ENCODE measurements at places on chromosomes 11 and 22.

GRCh38 chr11:58289266-58289665 lies 21.2 kb upstream of the OR10W1 start:
- DNase-seq, result no peak

GRCh38 chr11:75782540-75783263 lies 14.1 kb downstream of the DGAT2 start:
- DNase-seq, result no peak

GRCh38 chr11:36212564-36213392 lies 76.4 kb downstream of the COMMD9 start:
- DNase-seq, result no peak

DNA sequence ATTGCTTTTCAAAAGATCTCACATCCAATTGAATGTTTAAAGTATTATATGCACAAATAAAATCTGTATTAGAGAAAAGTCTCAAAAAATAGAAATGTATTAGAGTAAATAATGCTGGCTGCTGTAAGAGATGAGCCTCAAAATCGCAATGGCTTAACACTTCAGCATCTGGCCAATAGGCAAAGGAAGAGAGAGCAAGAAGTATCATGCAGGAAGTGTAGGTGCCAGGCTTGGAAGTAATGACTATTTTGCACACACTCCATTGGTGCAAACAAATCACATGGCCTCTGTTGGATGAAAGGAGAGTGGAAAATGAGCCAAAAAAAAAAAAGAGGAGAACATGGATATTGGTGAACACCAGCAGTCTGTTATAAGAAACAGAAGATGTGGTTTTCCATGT lies 193.0 kb upstream of the E2F8 start:
- DNase-seq, result no peak

DNA sequence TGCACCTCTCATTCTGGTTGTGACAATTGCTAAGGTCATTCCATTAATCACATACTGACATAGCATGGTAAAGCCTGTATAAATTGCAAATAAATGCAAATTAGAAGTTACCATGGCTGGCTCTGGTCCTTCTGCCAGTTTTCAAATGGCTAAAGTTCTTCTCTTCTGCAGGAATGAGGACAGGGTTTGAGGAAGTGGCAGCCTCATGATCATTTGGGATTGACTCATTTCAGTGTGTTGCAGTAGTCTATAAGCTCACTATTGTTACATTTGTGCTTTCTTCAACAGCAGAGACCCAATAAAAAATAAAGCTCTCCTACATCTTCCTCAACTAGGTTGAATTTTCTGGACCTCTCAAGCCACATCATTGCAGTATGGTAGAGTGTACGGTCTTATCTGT lies 60.3 kb downstream of the NECTIN1 start:
- DNase-seq, result no peak

- no peak for DNase-seq
Measured at GRCh38 chr11:132782102-132782501, 750.2 kb downstream of the OPCML start.

- no peak for DNase-seq
Measured at GRCh38 chr11:71251151-71251721, 1.1 kb downstream of the SHANK2 start.

GRCh38 chr22:17946662-17947367 lies 77.5 kb downstream of the MICAL3 start:
- DNase-seq, result no peak

GRCh38 chr11:44950031-44950624 lies 555 bp downstream of the TP53I11 start:
- DNase-seq, result no peak

DNA sequence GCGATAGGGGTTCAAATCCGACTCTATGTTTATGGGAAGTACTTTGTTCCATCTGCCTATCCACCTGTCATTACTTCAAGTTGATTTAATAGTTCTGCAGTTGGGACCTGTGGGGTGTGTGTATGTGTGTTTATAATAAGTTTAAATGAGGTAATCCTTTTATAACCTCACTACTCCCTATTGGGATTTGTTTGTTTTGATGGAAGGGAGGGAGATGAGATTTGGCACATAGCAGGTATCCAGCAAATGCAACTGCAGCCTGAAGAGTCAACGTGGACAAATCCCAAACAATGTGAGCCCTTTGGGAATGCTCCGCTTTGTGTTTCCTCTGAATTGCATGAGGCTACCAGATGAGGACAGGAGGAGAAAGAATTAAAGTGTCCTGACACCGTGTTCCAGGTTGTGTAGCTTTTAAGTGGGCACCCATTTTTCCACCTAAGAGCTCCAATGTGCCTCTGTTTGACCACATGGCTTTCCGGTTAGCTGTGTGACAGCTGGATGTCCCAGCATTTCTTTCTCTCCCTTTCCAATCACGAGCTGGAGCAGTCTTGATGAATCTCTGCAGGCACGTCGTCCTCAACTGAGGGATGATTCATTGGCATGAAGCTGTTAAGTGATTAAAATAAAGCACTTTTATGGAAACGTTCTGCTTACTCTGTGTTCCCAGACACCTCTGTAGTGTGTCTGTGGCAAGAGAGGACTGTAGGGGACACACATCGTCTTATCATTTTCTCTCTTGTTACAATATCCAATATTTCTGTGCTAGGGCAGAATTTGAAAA lies 610.7 kb downstream of the NTM start:
- DNase-seq, result no peak

DNA sequence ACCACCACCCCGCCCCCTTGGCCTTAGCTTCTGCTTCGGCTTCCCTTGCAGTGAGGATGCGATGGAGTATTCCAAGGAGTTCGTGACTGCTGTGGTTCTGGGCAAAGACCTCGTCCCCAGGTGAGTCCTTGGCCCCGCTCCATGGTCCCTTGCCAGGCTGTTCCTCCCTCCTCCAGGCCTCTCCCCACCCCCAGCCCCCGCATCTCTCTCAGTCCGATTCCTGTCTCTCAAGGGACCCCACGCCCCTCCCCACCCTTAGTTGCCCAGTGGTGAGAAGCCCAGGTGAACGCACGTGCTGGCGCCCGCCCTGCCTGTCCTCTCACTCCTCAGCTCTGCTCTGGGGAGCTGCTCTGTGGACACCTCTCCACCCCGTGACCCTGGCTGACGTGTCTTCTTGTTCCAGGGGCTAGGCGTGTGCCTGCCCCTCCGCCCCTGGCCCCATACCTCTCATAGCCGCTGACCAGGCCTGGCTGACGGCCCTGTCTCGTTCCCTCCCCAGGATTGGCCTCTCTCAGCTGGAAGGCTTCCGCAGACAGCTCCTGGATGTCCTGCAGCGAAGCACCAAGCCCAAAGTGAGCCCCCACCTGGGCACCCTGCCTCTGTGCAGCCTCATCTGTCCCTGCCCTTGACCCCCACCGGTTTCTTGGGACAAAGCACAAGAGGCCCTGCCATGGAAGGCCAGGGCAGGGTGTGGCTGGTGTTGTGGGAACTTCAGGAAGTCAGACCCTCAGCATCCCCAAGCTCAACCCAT lies 14.6 kb upstream of the MYRF start:
- no peak for DNase-seq

- no peak for DNase-seq
Measured at GRCh38 chr11:64923151-64923661, 1.3 kb upstream of the PPP2R5B start.

GRCh38 chr11:95698676-95699557 lies 90.7 kb downstream of the FAM76B start:
- no peak for DNase-seq

DNA sequence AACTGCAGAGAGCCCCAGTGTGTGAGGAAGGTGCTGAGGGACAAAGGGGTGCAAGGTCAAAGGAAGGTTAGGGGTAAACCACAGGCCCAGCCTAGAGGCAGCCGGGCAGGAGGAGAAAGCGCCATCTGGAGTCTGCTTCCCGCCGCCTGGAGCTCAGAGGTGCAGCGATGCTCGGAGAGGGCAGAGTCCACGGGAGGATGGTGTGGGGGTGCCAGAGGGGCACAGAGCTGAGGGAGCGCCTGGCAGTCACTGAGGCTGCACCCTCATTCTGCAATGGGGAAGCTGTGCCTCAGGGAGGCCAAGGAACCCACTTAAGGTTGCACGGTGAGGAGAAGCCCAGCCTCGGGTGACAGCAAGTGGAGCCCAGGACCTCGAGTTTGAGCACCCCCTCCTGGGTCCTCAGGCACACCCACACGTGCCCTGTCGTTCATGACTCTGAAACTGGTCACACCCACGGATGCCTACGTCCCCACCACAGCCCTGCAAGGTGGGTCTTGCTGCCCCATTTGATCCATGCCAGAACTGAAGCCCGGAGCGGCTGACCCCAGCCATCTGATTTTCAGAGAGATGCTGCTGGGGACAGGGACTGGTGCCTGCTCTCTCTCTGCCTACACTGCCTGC lies 1.6 kb downstream of the IL2RB start:
- DNase-seq, result no peak

DNA sequence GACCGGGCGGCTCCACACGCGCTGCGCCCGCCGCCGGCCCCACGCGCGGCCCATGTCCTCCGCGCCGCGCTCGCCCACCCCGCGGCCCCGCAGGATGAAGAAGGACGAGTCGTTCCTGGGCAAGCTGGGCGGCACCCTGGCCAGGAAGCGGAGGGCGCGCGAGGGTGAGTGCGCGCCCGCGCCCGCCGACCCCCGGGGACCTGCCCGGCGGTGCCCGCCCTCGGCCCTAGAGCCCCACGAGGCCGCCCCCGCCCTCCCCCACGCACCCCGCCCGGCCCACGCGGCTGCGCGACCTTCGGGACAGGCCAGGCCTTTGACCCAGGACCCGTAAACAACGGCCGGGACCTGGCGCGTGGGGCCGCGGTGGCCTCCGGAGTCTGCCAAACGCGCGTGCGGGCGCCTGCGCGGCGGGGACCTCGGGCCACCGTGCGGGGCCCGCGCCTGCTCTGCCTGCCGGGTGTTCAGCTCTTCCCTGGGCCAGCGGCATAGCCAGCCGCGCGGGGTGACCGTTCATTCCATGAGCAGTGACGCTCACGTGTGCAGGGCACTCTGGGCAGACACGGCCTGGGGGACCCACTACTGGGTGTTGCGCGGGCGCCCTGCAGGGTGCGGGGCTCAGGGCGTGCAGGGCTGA lies at the start of gene PARVB:
Gene PARVB (plus strand): TSS at position 15 of the 634 bp plus-strand sequence. CDS start 38 bp downstream, at position 53.
- DNase-seq, result no peak

DNA sequence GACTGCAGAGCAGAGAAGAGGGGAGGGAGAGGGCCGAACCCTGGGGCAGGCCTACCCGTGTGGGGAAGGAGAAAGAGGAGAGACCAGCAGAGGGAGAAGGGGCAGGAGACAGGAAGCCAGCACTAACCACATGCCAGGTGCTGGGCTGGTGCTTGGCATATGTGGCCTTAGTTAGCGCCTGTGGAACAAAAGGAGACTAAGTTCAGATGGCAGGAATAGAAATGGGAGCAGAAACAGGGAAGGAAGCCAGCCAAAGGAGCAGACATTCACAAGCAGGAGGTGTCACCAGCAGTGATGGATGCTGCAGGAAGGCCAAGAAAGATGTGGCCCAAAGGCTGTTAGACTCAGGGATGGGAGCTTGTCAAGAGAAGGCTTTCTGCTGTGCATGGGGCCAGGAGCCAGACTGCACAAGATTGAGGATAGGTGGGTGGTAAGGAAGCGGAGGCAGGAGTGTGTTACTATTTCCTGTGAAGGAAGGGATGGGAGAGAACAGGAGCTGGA lies 26.7 kb downstream of the TREH start:
- DNase-seq, result no peak

GRCh38 chr11:70421123-70421522 lies 22.8 kb downstream of the CTTN start:
- no peak for DNase-seq

- no peak for DNase-seq
Measured at GRCh38 chr22:22835771-22836291, 51.8 kb upstream of the IGLL5 start.

DNA sequence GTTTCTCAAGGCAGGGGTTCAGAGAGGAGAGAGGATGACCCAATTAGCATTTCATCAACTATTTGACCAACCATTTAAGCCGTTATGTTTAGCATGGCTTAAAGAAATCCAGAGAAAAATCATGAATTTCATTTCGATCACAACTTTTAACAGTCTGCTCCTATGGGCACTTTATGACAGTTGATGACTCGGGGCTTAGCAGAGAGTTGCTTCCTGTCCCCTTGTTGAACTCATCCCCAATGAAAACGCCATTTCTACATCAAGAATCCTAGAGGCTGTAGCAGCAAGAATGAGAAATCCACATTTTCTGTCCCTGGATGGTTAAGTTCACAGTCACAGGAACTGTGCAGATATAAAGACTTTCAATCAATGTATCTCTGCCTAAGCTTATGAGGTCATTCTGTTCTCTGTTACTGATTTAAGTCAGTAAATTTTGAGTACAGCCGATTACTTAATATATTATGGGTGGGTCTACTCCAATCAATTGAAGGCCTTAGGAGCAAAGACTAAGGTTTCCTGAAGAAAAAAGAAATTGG lies 81.1 kb downstream of the BDNF start:
- no peak for DNase-seq

DNA sequence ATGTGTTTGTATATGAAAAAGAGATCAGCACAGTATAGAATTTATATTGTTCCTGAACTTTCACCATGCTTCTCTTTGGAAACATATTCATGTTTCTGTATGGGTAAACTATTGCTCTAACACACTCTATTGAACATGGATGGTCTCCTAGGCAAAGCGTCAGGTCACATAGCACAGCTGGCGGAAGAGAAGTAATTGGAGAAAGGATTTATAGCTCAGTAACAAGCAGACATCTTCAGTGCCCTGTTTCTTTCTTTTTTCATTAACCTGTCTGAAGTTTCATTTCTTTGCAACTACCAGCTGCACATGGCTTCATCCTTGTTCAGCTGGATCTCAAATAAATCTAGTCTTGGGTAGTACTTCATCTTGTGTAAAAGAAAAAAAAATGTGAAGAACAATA lies 84.4 kb upstream of the TRPC6 start:
- no peak for DNase-seq

- DNase-seq, result no peak
Measured at GRCh38 chr11:77278595-77279506, 22.6 kb downstream of the GDPD4 start.

GRCh38 chr22:17764036-17764435 lies 10.2 kb downstream of the BID start:
- DNase-seq, result no peak

GRCh38 chr22:46036558-46037408 lies 59.8 kb upstream of the WNT7B start:
- DNase-seq, result no peak

DNA sequence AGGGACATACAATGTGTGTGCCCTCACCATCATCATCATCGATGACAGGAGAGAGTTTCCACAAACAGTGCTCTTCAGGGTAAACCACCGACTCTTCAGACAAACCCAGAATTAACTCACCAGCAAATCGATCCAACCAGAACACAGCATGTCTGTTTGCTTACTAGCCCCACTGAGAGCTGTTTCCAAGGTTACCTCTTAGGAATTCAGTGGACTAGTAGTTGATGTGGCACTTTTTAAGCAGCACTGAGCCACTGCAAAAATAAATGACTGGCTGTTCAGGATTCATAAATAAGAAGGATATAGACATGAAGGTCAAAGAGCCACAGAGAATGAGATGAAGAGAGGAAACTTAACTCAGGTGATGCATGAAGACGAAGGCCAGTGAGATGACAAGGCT lies 83.1 kb downstream of the PARVA start:
- no peak for DNase-seq

Measured in NCI-H2107 (cell line).